Right ventricle myocardium inferior (tissue), 1 donor: ENCODE measurements at places on chromosomes 2 and 18. TPM values are rescaled to one million over a fixed set of nuclear protein-coding genes. Genes with fewer than 3 reads are reported as not detected.

ZAP70 gene
- total RNA-seq, result 1.6 TPM

KCNS3 gene
- total RNA-seq, result 4.5 TPM

IL36B gene
- not detected for total RNA-seq

ZSWIM2 gene
- not detected for total RNA-seq

RGPD5 gene
- total RNA-seq, result 30.5 TPM

ABCG5 gene
- not detected for total RNA-seq

SP140 gene
- 0.32 TPM for total RNA-seq

ADRA2B gene
- 6.9 TPM for total RNA-seq

PRKAG3 gene
- total RNA-seq, result not detected

CFLAR gene
- 218 TPM for total RNA-seq

GRB14 gene
- total RNA-seq, result 22.1 TPM

KCNIP3 gene
- 8.7 TPM for total RNA-seq

INPP5D gene
- total RNA-seq, result 5.2 TPM

GPR45 gene
- not detected for total RNA-seq

PROC gene
- not detected for total RNA-seq

HSBP1L1 gene
- 12.5 TPM for total RNA-seq

PREB gene
- total RNA-seq, result 54.5 TPM

PARD3B gene
- total RNA-seq, result 7.8 TPM

CKAP2L gene
- 1.3 TPM for total RNA-seq

STK17B gene
- 7.4 TPM for total RNA-seq

ANKRD62 gene
- total RNA-seq, result not detected

STPG4 gene
- not detected for total RNA-seq

SLC14A1 gene
- 24.9 TPM for total RNA-seq

VIT gene
- 21.6 TPM for total RNA-seq

DCAF17 gene
- total RNA-seq, result 7.6 TPM

FSHR gene
- 0.14 TPM for total RNA-seq

IL1F10 gene
- not detected for total RNA-seq

UGGT1 gene
- total RNA-seq, result 24.3 TPM

SEPTIN10 gene
- total RNA-seq, result 56.2 TPM

SLC5A7 gene
- 0.11 TPM for total RNA-seq

UGT1A6 gene
- not detected for total RNA-seq

LYG2 gene
- not detected for total RNA-seq

GCG gene
- total RNA-seq, result not detected

LONRF2 gene
- total RNA-seq, result 14.9 TPM

SLC16A14 gene
- total RNA-seq, result 5.4 TPM

SERPINB11 gene
- total RNA-seq, result not detected

ACTG2 gene
- total RNA-seq, result 1.9 TPM

MTHFD2 gene
- total RNA-seq, result 24.2 TPM

AMER3 gene
- total RNA-seq, result not detected
